ENCODE measurements at places on chromosomes 4 and X.

- H3K4me1 ChIP-seq, result no peaks in the 10 kb centered on the region
- DNase-seq, result no peak
- no peak overlapping the region for H3K4me3 ChIP-seq
- no peaks in the 10 kb centered on the region for H3K27me3 ChIP-seq
- no peaks in the 10 kb centered on the region for H3K36me3 ChIP-seq
Observed at GRCh38 chr4:125983168-125983567, 668.4 kb downstream of the FAT4 start.

GRCh38 chrX:115399306-115399705, 109.8 kb downstream of the LUZP4 start:
- no peak overlapping the region for H3K4me3 ChIP-seq
- H3K27ac ChIP-seq, result no peak overlapping the region
- no peaks in the 10 kb centered on the region for H3K36me3 ChIP-seq
- no peaks in the 10 kb centered on the region for H3K27me3 ChIP-seq
- no peaks in the 10 kb centered on the region for H3K4me1 ChIP-seq

DNA sequence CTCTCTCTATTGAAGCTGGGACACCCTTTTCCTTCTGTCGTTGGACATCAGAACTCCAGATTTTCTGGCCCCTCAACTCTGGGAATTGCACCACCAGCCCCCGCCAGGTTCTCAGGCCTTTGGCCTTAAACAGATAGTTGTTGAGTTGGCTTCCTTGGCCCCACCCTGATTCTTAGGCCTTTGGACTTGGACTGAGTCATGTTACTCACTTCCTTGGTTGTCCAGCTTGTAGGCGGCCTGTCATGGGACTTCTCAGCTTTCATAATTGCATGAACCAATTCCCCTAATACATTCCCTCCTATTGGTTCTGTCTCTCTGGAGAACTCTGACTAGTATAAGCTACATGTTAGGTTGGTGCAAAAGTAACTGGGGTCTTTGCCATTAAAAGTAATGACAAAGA, 195.7 kb downstream of the GPAT3 start:
- H3K4me3 ChIP-seq, result no peak overlapping the region
- no peaks in the 10 kb centered on the region for H3K36me3 ChIP-seq
- H3K27me3 ChIP-seq, result no peaks in the 10 kb centered on the region

- no peak overlapping the region for H3K4me3 ChIP-seq
- no peak overlapping the region for H3K27ac ChIP-seq
- no peak for DNase-seq
- no peaks in the 10 kb centered on the region for H3K4me1 ChIP-seq
- no peaks in the 10 kb centered on the region for H3K27me3 ChIP-seq
Observed at GRCh38 chr4:45869184-45869583, 254.7 kb downstream of the GABRG1 start.

- no peak overlapping the region for H3K27ac ChIP-seq
- H3K4me1 ChIP-seq, result no peaks in the 10 kb centered on the region
- H3K4me3 ChIP-seq, result no peak overlapping the region
- no peaks in the 10 kb centered on the region for H3K36me3 ChIP-seq
Observed at GRCh38 chr4:89039730-89040338, 17.2 kb downstream of the FAM13A start.

- H3K27ac ChIP-seq, result no peak overlapping the region
- no peak for DNase-seq
- H3K4me3 ChIP-seq, result no peak overlapping the region
- no peaks in the 10 kb centered on the region for H3K36me3 ChIP-seq
- no peaks in the 10 kb centered on the region for H3K27me3 ChIP-seq
Observed at GRCh38 chr4:18961266-18961665, 939.7 kb upstream of the LCORL start.

DNA sequence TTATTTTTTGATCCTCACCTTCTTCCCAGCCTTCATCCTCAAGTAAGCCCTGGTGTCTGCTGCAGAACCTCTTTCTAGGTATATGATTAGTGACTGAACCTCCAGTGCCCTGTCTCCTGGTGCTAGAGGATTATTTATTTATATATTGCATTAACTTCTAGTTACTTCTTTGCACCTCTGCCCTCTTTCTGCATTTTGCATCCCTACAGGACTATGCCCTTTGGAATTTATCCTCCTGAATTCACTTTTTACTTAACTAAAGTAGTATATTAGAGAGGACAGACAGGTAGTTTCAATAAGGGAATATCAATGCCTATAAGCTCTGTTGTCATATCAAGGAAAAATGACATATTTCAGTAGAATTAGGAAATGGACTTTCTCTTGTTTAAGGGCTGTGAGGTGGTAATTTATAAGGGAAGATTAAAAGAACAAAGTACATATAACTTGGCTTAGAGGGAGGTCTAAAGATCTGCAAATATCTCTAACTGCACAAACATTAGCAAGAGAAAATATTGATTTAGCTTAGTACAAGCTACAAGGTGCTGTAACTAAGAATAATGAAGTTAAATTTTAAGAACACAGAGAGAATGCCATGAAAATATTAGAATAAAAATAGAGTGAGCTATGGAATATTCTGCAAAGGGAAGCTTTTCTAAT, 181.7 kb downstream of the TEX13A start:
- no peak overlapping the region for H3K4me3 ChIP-seq
- H3K36me3 ChIP-seq, result no peaks in the 10 kb centered on the region
- no peaks in the 10 kb centered on the region for H3K27me3 ChIP-seq
- no peak overlapping the region for H3K27ac ChIP-seq
- DNase-seq, result no peak

- H3K27ac ChIP-seq, result no peak overlapping the region
- no peaks in the 10 kb centered on the region for H3K36me3 ChIP-seq
- no peak for DNase-seq
- H3K27me3 ChIP-seq, result no peaks in the 10 kb centered on the region
- no peak overlapping the region for H3K4me3 ChIP-seq
Observed at GRCh38 chr4:7874838-7875237, 64.8 kb downstream of the AFAP1 start.

GRCh38 chrX:37796805-37797204, 16.9 kb downstream of the CYBB start:
- no peak for DNase-seq
- no peaks in the 10 kb centered on the region for H3K36me3 ChIP-seq
- H3K27me3 ChIP-seq, result no peaks in the 10 kb centered on the region
- no peak overlapping the region for H3K27ac ChIP-seq
- no peaks in the 10 kb centered on the region for H3K4me1 ChIP-seq

DNA sequence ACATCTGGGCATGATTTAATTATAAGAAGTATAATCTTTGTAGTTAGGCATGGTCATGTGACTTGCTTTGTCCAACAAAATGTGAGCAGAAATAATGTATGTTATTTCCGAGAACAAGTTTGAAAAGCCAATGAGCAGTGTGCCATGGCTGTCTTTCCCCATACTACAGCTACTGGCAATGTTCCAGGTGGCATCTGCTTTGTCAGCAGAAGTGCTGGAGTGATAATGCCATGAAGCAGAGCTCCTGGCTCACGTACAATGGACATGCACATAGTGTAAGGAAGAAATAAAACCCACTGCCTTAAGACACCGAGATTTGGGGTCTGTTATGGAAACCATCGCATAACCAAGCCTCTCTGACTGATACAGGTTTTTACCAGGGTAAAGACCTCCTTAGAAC, 212.6 kb upstream of the RASGEF1B start:
- no peak for DNase-seq
- H3K4me1 ChIP-seq, result peaks cover 3% of the 10 kb centered on the region
- H3K27ac ChIP-seq, result no peak overlapping the region
- H3K4me3 ChIP-seq, result no peak overlapping the region

DNA sequence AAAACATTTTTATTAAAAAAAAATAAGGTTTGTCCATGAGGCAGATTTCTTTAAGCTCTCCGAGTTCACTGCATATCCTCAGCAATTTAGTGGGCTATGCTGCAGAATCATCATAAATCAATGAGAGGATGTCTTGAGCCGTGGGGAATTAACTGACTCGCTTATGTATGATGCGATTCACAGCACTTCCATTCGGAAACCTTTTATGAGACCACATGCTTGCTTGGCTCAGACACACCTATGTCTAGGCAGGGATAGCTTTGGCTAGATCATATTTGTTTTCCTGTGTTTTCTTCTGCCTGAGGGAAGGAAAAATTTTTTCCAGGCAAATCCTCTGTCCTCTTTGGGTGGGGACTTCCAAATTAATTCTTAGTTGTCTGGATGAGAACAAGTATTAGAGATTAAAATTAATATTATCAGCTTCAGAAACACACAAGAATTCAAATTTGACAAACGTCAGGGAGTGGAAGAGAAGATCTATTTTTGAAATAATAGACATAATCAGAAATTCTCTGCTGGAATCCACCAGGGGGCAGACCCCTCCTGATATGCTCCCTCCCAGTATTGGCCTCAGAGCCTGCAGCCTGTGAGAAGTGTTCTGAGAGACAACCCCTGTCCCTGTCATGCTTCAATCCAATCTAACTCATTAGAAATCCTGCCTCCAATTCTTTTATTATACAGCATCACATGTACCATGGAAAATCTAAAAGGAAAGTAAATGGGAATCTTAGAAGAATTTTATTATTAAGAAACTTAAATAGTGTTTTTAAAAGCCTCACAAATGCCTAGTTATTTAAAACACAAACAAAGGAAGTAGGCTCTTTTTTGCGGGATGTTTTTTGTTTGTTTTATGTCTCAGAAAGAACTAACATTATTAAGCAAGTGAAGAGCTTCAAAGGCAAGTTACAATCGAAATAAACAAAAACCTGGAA, 345.1 kb upstream of the TACR3 start:
- H3K27me3 ChIP-seq, result no peaks in the 10 kb centered on the region
- no peaks in the 10 kb centered on the region for H3K36me3 ChIP-seq
- DNase-seq, result no peak
- H3K4me3 ChIP-seq, result no peak overlapping the region
- H3K4me1 ChIP-seq, result no peaks in the 10 kb centered on the region

DNA sequence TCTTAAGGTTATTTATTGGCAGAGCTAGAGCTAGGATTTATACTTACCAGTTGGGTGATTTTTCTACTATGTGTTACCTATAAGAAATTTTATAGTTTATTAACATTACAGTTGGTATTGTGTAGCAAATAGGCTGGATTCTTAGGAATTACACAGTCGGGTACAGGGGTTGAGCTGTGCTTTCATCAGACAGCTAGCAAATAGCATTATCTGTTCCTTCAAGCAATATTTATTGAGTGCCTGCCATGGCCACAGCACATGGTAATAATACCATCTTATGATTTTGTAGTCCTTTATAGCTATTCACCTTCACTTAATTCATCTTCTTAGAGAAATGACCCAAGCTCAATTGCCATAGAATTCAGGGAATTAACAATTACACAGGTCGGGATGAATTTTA, 109.4 kb upstream of the PACRGL start:
- no peaks in the 10 kb centered on the region for H3K36me3 ChIP-seq
- H3K27me3 ChIP-seq, result no peaks in the 10 kb centered on the region
- H3K4me1 ChIP-seq, result no peaks in the 10 kb centered on the region
- H3K4me3 ChIP-seq, result no peak overlapping the region
- DNase-seq, result no peak

GRCh38 chr4:569958-570667, 6.0 kb downstream of the TMEM271 start:
- DNase-seq, result no peak
- no peak overlapping the region for H3K27ac ChIP-seq
- no peaks in the 10 kb centered on the region for H3K4me1 ChIP-seq
- no peak overlapping the region for H3K4me3 ChIP-seq
- no peaks in the 10 kb centered on the region for H3K36me3 ChIP-seq

DNA sequence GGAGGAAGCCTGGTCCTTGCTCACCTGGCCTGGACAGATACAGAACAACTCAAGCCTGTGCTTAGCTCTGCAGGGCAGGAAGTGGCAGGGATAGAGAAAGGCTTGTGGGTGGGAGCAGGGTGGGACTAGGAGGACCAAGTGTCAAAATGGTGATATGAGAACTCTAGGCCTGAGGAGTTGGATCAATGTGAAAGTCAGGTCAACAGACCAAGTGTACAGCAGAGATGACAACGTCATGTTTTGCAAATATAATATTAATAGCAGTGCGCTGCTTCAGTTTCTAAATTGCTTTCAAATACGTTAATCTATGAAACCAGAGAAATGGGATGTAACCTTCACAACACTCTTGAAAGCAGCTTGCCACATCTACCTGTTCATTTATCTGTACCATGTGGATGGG, 114.2 kb upstream of the MAP3K15 start:
- H3K36me3 ChIP-seq, result no peaks in the 10 kb centered on the region
- peaks cover 3% of the 10 kb centered on the region for H3K4me1 ChIP-seq
- no peak overlapping the region for H3K27ac ChIP-seq
- DNase-seq, result no peak
- H3K4me3 ChIP-seq, result no peak overlapping the region

GRCh38 chrX:119151051-119151380, 23.4 kb upstream of the KIAA1210 start:
- H3K4me3 ChIP-seq, result no peak overlapping the region
- H3K4me1 ChIP-seq, result no peaks in the 10 kb centered on the region
- no peaks in the 10 kb centered on the region for H3K27me3 ChIP-seq
- DNase-seq, result no peak
- H3K27ac ChIP-seq, result no peak overlapping the region

GRCh38 chr4:166091912-166092510, 219.0 kb downstream of the TLL1 start:
- no peak for DNase-seq
- no peaks in the 10 kb centered on the region for H3K4me1 ChIP-seq
- no peak overlapping the region for H3K27ac ChIP-seq
- no peak overlapping the region for H3K4me3 ChIP-seq
- no peaks in the 10 kb centered on the region for H3K27me3 ChIP-seq
- no peaks in the 10 kb centered on the region for H3K36me3 ChIP-seq

- no peaks in the 10 kb centered on the region for H3K4me1 ChIP-seq
- DNase-seq, result no peak
- no peak overlapping the region for H3K27ac ChIP-seq
- no peaks in the 10 kb centered on the region for H3K36me3 ChIP-seq
- no peaks in the 10 kb centered on the region for H3K27me3 ChIP-seq
Observed at GRCh38 chr4:164892018-164892417, 15.0 kb downstream of the APELA start.

DNA sequence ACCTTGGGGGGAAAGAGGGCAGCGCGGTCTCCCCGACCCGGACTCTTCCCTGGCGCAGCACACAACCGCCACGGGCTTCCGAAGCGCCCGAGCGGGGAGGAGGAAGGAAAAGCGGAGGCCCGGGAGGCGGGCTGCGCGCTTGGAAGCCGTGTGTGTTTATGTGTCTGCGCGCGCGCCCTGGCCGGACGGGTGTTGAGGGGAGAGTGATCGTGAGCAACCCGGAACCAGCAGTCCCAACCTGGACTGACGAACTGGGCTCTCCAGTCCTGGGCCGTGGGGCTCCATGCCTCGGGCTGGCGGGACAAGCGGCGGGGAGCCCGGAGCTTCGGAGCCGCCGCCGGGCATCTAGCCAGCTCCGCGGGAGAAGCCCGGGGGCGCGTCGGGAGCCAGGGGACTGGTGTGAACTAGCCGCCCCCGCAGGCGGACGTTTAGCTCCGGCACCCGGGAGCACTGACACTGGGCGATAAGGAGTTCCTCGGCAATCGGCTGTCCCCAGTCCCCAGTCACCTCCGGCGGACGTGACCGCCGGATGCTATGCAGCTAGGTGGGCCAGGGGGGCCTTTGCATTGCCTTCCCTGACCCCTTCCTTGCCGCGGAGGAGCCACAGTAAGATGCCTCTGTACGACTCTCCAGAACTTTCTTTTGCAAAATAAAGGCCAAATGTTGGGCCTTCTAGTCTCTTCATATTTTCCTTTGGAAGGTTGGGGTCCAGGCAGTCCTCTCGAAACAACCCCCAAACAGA, 74.8 kb upstream of the BCOR start:
- H3K4me1 ChIP-seq, result peaks cover 18% of the 10 kb centered on the region
- no peaks in the 10 kb centered on the region for H3K27me3 ChIP-seq
- peak overlapping the region; percentile 96 for H3K27ac ChIP-seq
